Heart right ventricle (tissue), 16 donors: ENCODE measurements at places on chromosomes 7 and 10. TPM values are rescaled to one million over a fixed set of nuclear protein-coding genes. Genes with fewer than 3 reads are reported as not detected.

- DNase-seq = no peak
Measured at GRCh38 chr7:4345004-4345403, 337.1 kb upstream of the FOXK1 start.

- DNase-seq = no peak
Measured at GRCh38 chr7:66957595-66958290, 36.7 kb downstream of the TMEM248 start.

DNA sequence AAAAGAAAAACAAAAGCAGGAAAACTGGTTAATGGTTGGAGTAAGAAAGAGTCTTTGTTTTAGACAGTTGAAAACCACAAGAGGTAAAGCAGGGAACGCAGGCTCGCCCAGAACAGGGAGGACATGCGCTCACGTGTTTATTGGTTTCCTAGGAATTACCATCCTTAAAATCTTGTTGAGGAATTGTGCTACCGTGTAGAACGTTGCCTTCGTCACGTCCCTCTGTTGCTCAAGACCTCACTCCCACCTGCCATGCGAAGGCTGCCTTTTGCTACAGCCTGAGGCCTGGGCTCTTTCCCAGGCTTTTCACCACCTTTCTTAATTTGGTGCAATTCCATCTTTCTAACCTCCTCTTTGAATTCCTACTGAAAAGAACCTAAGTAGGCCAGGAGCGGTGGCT is 61.6 kb upstream of the CAMK1D start:
- DNase-seq = no peak

DNA sequence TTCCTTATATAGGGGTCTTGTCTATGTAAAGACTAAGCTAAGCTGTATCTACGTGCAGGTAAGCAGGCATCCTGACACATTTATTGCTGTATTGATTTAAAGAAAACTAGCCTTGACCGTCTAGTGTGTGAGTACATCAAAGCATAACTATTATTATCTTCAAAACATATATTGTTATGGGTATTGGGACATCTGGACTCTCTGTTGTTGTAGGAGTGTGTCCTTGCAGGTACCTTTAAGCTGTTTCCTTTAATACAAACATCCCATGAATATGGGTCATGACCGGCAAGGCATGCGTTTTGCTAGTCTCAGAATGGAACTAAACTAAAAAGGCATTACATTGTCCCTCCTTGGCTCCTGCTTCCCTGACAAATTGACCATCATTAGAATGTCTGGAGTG is 35.1 kb upstream of the AKR1E2 start:
- no peak for DNase-seq

- DNase-seq = no peak
Measured at GRCh38 chr10:76946270-76946669, 691.3 kb downstream of the KCNMA1 start.

DNA sequence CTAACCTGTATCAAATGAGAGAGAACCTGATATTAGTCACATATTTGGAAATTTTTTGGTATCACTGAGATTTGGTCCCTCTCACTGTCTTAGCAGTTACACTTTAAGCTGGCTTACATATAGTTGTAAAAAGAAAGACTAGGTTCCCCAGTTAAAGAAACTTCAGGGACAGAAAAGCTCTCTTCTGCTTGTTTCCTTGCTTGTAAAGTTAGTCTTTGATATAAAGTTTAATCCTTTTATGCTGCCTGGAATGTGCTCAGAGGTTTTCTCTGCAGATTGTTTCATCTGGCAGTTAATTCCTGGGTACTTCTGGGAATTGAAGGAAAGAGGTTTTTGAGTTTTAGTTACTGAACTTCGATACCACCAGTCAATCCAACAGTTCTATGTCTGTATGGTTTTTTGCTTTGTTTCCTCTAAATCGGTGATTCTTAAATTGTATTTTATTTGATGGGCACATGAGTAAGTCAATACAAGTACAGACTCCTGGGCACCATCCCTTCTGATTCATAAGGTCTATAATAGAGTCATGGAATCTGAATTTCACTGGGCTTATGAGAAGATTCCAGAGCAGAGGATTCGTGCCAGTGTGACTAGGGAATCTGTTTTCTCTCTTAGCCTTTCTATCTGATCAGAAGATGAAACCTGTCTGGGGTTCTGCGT is 1080.9 kb upstream of the C7orf33 start:
- DNase-seq = no peak

- DNase-seq = no peak
Measured at GRCh38 chr7:124089621-124090020, 56.8 kb upstream of the TMEM229A start.

DNA sequence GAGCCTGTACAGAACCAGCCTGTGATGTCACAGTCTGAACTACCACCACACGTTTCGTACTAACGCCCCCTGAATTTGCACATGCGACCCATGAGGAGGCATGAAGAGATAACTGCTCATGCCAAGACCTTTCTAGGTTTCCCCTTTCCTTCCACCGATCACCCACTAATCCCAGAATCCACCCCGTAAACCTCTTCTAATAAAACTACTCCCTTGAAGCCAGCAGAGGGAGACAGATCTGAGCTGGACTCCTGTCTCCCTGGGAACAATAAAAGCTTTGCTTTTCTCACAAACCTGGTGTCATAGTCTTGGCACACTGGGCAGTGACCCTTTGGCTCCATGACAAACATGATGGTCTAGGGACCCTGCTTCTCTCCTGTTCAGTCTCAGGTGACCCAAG is 144.5 kb downstream of the FRMD4A start:
- no peak for DNase-seq

DNA sequence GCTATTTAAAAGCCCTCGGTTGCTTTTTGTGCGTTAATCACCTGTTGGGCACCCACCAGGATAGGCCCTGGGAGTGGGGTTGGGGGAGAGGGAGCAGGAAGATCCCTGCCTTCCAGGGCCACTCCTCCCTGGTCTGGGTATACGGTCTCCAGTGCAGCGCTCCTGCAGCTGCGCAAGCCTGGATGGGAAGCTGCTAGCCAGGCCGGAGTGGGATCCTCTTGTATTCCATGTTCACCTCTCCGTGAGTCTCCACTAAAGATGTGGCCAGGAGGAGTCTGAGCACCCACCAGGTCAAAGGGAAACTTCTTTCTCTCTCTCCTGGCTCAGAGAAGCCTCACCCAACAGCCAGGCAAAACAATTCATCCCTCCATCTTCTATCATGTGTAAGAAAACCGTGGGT is 78.8 kb upstream of the ANLN start:
- no peak for DNase-seq

DNA sequence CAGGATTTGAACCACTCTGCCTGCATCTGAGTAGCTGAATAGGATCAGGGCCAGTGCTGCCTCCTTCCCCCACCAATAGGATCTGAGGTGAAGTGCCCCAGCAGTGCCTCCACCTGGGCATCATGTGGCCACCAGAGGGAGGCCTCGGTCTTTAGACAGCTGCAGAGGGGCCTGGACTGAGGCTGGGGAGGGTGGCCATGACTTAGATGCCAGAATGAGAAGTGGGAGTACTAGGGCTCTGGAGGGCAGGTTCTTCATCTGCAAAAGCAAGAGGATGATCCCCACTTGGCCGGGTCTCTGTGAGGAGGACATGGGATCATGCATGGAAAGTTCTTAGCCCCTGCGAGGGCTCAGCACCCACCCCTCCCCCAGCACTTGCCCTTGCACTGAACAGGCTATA is 56.9 kb downstream of the NEUROG3 start:
- no peak for DNase-seq

GRCh38 chr10:46231087-46231486 is 55.7 kb upstream of the ANTXRL start:
- DNase-seq = no peak

DNA sequence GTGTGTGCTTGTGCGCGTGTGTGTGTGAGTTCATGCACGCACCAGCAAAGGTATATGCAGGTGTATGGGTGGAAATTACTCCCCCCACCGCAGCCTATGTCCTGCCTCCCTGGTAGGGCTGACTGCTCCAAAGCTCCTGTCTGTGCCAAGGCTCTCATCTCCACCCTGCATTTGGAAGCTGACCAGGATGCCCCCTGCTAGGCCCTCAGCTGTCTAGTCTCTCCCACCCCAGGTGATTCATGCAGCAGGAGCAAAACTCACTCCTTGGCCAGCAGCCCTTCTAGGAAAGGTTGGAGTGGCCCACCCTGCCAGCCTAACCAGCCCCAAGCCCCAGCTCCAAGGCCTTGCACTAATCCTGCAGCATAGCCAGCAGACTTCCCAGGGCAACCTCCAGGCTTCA is 148.4 kb downstream of the GRID1 start:
- DNase-seq = no peak

- no peak for DNase-seq
Measured at GRCh38 chr7:21806388-21806787, 139.3 kb downstream of the CDCA7L start.

GRCh38 chr10:2173327-2173726 is 436.0 kb upstream of the ADARB2 start:
- no peak for DNase-seq

DNA sequence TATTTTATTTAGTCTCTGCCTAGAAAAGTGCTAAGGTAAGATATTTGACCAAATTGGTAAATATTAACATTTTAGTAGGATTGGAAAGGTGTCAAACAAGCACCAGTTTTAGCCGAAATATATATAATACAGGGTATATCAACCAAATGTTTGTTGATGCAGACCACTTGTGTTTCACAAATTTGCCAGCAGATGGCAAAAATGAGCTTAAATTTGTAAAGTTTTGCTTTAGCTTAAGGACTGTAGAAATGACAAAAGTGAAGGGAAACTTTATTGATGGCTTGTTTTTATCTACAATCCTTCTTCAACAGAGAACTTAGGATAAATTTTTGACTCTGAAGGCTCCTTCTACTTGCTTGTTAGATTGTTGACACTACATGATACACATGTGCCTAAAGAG is 4.8 kb upstream of the POLR1F start:
- DNase-seq = no peak

DNA sequence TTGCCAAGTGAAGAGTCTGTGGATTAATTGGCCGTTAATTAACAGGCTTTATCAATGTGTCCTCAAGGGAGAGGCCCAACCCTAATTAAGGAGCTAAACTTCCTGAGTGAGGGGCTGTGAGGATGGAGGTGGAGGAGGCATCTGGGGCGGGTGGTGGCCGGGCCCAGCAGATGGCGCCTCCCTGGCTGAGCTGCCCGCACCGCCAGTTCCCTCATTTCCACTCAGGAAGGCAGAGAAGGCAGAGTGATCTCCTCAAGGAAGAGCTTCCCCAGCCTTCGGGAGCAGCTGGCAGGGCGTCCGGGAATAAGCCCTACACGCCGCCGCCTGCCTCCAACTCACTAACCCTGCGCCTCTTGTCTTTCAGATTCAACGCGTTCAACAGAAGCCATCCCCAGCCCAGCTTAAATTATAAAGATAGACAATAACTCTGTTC is 112.2 kb downstream of the CYTH3 start:
- peak; percentile 71 for DNase-seq

DNA sequence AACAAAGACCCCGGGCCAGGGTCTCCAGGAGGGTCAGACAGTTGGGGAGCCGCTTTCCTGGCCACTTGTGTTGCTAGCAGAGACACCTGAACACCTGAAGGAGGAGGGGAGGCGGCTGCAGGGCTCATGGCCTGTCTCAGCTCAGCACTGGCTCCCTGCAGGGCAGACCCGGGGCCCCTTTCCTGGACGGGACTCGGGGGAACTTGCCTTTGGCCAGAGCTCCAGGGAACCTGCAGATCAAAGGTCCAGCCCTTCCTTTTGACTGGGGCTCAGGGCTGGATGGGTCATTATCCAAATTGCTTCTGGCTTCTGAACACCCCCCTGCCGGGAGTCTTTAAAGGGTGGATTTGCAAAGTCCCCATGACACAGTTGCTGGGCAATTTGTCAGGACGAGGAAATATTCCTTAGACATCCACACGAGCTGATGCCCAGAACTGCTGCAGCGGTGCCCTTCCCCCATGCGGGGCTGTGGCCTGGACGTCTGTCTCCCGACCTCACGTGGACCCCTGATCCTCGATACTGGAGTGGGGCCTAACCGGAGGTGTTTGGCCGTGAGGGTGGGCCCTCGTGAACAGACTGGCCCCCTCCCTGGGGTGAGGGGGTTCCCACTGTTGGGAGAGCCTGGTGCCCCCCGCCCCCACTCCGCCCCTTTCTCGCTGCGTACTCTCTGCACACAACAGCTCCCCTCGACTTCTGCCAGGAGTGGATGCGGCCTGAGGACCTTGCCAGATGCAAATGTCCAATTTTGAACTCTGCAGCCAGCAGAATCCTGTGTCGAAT is 194.3 kb downstream of the ELFN1 start:
- DNase-seq = no peak

DNA sequence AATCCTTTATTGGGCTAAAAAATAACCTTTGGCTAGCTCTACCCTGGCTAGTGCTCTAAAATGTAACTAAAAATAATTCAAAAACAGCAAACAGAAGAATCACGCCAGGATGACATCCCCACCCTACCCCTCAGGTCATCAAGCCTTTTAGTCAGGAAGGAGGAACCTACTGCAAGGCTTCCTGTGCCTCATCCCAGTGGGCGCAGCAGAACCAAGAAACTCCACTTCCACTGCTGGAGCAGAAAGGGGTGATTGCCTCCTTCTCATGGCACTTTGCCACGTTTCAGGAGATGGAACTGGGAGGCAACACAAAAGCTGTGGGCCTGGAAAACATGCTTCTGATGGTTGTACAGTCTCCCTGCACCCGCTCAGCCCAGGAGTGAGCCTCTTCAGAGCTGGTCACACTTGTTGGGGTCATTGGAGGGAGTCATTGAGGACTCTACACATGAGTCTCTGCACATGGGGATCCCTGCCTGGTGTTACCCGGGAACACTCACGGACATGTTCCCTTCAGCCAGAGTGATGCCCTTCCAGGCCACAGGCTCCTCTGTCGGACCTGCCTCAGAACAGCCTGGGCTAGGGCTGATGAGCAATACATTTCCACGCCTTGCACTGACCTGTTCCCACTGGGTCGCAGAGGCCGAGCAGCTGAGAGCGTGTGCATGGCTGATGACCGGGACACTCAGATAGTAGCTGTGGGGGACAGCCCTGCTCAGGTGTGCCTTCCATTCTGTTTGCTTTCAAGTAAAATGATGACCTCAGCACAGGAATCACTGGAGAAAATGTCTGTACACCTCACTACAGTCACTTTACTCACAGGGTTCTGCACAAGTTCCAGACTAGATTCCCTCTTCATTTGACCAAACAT is 355.3 kb downstream of the FGFR2 start:
- no peak for DNase-seq

- no peak for DNase-seq
Measured at GRCh38 chr10:15037691-15038090, 6.1 kb upstream of the OLAH start.

DNA sequence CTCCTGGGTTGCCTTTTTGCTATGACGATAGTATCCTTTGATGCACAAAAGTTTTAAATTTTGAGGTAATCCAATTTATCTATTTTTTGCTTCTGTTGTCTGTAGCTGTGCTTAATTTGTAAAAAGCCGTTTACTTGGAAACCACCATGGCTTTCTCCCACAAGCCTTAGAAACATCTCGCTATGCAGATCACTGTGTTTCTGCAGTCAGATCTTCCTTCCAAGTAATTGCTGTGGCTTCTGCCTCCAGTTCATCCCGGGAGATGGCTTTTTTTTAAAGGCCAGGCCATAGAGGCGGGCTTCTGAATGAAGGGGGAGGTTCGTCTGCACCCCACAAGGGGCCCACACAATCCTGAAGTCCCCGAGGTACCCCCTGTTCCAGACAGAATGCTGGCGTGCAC is 48.3 kb upstream of the OCM2 start:
- no peak for DNase-seq

GRCh38 chr7:6078548-6078947 is 47.4 kb downstream of the ANKRD61 start:
- DNase-seq = no peak

NHLRC2 gene
- polyA plus RNA-seq = 6.7 TPM

IL6 gene
- 1.1 TPM for polyA plus RNA-seq

KCNIP2 gene
- 452 TPM for polyA plus RNA-seq

CLEC5A gene
- polyA plus RNA-seq = 0.37 TPM

ANKRD30A gene
- polyA plus RNA-seq = not detected

NANOS1 gene
- polyA plus RNA-seq = 26.1 TPM

CPA1 gene
- polyA plus RNA-seq = 0.35 TPM

PRR15 gene
- 0.29 TPM for polyA plus RNA-seq

PTF1A gene
- polyA plus RNA-seq = not detected

NUTM2A gene
- polyA plus RNA-seq = 0.78 TPM

POLR2J2 gene
- polyA plus RNA-seq = 0.43 TPM
